DMS79 (cell line): ENCODE measurements at places on chromosomes 16 and 17.
A peak's percentile ranks its signal among the peaks of the same experiment; 100 is the strongest.

DNA sequence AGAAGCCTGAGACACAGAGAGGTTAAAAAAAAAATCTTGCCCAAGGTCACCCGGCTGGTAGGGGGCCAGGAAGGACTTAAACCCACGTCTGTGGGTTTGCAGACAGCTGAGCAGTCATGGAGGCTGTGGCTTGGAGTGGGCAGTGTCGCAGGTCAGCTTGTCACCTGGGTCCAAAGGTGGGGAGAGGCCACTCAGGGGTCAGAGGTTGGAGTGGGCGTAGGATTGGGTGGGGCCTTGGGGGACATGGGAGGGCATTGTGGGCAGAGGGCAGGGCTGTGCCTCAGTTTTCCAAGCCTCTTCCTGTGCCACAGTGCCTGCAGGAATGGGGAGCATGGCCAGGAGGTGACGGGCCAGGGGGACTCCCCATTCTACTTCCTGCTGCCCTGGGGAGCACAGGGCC lies 2.0 kb upstream of the NDRG4 start:
- DNase-seq, result no peak

GRCh38 chr17:75078284-75079022 lies 9.3 kb upstream of the SLC16A5 start:
- no peak for DNase-seq

DNA sequence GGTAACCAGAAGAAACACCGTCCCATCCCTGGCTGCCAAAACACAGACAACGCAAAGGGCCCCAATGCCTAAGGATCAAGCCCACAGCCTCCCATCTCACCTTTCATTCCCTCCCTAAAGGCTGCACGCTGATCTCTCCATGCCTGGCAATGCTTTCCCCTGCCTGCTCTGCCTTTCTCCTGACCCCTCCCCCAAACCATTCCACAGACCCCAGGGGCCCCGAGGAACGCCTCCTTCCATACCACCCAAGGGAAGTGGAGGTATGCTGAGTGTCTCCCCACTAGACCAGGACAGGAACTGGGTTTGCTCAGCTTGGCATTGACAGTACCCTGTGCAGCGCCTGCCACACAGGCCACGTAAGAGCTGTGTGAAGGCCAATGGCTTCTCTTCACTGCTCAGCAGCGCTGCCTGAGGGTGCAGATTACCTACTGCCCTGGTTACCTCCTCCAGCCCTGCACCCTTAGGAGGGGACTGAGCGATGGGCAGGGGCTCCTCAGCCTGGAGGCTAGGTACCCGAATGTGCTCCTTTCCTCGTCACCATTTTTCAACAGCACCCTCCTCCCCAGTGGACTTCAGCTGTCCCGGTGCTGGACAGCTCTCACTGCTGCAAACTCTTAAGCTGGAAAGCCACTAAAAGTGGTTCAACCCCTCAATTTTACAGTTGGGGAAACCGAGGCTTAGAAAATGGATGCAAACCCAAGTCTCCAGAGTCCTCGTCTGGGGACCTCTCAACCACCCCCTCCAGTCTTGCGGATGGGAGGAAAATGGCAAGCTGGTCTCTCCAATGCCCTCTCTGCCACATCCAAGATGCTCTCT lies 45.0 kb downstream of the SRCIN1 start:
- DNase-seq, result no peak

- no peak for DNase-seq
Observed at GRCh38 chr17:77345260-77345910, 204.6 kb downstream of the SEC14L1 start.

- DNase-seq, result no peak
Observed at GRCh38 chr17:82242698-82242976, 13.8 kb downstream of the SLC16A3 start.

DNA sequence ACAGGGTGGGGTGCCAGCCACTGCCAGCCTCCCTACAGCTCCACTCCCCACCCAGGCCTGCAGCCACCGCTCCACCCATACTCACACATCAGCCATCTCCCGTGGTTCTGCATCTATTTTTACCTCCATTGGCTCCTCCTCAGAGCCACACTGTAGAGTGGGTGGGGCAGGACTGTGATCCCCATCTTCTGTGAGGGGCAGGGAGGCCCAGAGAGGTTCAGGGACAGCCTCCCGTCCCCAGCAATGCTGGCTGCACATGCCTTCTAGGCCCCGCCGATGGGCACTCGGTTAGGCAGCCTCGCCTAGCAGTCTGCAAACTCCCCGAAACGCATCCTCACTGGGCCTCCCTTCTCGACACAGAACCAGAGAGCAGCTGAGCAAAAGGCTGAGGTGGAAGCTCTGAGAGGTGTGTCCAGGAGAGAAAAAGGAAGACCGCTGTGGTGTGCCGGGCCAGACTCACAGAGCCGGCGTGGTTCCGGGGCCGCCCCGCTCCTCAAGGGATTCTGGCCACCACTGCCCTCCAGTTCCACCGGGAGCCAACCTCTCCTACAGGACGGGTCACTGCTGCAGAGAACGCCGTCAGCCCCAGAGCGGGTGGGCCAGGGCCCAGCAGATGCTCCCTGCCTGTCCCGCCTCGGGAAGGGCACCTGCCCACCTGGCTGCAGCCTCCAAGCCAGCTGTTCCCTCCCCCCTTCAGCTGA lies 71.9 kb downstream of the ABR start:
- no peak for DNase-seq

DNA sequence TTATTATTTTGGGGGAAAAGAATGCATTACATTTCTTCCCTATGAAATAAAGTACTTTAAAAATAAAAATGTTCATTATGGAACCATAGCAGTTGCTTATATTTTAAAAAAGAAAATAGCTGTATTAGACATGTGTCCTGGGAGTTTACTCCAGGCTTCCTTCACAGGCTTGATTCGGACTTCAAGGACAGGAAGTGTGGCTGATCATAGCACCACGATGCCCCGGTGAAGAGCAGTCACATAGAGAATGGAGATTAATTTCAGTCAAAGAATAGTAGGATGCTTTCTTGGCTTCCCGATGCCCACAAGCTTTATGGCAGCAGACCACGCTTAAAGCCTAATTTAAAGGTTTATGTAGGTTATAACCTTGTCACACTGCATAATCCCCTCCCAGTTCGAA lies 125.1 kb downstream of the NPIPB5 start:
- no peak for DNase-seq

DNA sequence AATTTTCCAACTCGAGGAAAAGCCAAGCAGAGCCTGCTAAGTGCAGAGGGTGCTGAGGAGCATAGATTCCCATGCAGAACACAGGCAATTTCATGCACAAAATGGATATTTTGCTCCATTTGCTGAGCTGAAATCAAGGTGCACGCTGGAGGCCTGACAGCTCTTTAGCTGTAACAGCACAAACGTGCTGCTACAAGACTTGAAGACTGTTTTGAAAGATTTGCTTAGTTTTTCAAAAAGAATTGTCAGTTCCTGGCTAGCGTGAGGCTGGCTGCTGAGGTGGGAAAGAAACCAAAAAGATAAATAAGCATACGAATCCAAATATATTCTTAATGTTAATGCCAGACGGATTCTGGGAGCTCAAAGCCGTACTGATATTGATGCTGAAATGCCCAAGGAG lies 309.0 kb upstream of the MAF start:
- DNase-seq, result no peak

DNA sequence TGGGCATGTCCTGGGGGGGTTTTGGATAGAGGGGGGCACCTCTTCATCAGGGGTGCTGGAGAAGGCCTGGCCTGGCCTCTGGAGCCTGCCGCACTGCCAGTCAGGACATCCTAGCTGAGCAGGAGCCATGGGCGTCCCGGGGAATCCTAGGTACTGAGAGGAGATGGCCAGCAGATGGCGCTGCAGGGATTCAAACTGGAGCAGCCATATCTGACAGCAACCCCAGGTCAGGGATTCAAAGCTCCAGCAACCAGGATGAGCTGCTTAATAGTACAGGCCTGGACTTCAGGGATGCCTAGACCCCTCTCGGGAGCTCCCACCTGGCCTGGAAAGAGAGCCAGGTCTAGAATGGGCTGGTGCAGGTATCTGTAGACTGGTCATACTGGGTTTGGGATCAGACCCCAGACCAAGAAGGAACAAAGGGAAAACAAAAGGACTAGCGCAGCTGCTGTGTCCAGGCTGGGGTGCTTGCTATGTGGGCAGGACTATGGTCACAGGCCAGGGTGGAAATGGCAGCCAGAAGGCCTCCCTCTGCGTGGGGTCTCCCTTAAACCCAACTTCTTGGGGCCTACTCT lies 306.9 kb upstream of the RBFOX1 start:
- peak; percentile 57 for DNase-seq

DNA sequence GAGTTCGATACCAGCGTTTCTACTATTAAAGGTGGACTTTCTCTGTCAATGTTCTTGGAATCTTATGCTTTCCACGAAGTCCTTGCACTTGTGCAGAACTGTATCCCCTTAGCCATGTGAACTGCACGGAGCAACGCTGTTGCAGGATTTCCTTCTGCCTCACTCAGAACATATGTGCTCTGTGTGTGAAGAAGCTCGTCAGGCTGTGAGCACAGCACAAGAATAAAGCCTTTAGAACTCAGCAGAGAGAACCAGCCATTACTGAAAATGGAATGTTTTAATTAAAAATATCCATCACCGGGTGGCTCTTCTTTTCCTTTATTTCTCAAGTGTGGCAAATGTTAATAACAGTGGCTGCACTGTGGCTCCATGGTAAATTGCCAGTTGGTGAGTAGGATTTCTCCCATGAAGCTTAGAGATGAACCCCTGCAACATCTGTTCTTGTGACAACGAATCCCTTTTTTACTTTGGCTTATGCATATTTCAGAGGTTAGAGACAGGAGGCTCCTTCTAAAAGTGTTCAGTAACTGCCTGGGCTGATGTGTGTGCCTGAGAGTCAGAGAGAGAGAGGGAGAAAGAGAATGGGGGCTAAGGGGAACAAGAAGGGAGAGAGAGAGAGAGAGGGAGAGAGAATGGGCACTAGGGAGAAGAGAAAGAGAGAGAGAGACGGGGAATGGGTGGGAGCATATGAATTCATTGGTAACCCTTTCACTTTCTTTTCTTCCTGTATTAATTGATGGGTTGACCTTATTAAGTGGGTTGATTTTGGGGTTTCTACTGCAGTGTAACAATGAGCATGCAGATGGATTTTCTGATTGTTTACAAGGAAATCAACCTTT lies 50.0 kb downstream of the RPTOR start:
- no peak for DNase-seq

GRCh38 chr17:47993031-47993564 lies 22.2 kb downstream of the CDK5RAP3 start:
- DNase-seq, result no peak

DNA sequence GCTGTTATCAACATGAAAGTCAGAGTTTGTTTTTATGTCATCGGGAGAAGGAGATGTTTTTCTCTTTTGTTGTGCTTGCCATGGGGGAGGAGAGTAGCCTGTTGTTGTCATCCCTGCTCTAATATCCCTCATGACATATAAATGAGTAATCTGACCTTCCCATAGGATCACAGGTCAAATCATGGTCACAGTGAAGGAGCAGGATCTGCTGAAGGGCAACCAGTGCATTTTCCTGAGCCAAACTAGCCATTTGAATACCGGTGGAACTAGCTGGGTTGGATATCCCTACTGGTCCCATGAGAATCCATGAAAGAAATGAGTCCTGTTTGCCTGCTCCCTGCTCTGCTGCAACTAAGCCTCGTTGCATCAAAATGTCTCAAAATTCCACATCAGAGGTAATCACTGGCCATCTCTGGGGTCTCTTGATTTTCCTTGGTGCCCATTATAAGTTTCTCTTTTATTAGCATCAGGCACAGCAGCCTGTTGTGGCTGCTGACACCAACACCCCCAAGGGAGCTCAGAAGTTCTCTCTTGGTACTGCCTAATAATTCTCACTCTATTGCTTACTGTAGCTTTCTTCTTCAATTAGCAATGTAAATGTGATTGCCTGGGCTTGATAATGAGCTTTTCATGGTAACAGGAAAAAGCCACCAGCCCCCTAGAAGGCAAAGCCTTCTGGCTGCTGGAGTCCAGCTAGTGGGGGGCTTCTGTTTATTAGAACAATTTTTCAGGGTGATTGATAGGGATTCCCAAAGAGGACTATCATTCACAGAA lies 211.4 kb upstream of the ERCC4 start:
- no peak for DNase-seq

- no peak for DNase-seq
Observed at GRCh38 chr17:31308372-31309334, 5.2 kb downstream of the EVI2B start.

GRCh38 chr16:2371421-2371820 lies 30.9 kb upstream of the ABCA3 start:
- no peak for DNase-seq

DNA sequence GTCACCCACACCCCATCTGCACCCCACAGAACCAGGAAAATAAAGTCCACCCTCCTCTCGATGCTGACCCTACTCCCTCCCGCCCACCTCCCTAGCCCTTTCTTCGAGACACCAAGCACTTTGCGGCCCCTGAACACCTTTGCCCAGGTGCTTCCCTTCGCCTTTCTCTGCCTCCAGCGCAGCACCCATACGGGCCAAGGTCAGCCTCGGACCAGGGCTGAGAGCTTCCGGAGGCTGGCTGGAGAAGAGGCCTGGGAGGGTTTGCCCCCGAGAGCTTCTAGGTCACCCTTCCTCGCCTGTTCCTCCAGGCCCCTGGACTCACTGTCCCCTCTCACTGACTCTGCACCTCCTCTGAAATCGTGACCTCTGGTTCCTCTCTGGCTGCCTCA lies 2.7 kb upstream of the NHERF2 start:
- no peak for DNase-seq

GRCh38 chr16:49471038-49471727 lies 97.6 kb downstream of the C16orf78 start:
- no peak for DNase-seq

DNA sequence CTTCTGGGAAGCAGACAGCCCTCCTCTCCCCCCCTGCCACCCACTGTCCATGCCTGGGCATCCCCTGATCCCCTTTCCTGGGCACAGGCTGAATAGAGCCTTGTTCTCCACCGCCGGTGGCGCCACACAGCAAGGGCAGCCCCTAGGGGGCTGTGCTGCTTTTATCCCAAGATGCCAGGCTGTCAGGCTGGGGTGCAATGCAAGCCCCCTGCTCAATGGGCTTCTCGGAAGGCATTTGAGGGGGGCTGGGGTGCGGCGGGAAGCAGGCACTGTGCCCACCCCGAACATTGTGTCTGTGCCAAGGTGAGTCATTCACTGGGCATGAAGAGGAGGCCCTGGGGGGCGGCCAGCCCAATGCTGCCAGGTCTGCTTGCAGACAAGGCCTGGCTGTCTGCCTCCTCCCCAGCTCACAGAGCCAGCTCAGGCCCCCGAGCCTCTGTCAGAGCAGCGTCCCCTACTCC lies 1.5 kb upstream of the GFAP start:
- no peak for DNase-seq

GRCh38 chr17:39026980-39027451 lies 59.8 kb upstream of the FBXO47 start:
- peak; percentile 16 for DNase-seq

DNA sequence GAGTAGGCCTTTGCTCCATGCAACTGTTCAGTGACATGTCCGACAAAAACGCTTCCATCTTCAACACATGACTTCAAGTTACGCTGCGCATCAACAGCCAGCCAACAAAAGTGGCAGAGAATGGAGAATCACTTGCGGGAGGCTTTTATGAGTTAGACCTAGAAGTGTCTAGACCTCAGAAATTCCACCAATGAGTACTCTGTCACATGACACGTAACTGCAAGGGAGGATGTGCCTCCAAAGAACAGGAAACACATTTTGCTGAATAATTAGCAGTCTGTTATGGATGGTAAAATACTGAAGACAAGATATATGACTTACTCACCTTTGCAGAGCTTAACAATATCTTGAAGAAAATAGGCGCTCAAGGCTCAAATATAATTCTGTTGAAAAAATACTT lies 62.1 kb downstream of the MYO1D start:
- DNase-seq, result no peak

GRCh38 chr17:60665602-60666001 lies 12.0 kb upstream of the BCAS3 start:
- DNase-seq, result no peak
